Stimulated activated CD4-positive, alpha-beta T cell treated with anti-CD3 and anti-CD28 coated beads, TNF-alpha, amount 100 ng/mL, for 24 hours (primary cell): ENCODE measurements at places on chromosomes 12 and 14.
A peak's percentile ranks its signal among the peaks of the same experiment; 100 is the strongest.

- DNase-seq = no peak
These were observed 129.1 kb upstream of the PPFIA2 start for GRCh38 chr12:81888106-81888740.

GRCh38 chr12:131095826-131096680 lies 142.3 kb downstream of the ADGRD1 start:
- DNase-seq = no peak

GRCh38 chr12:126994599-126994998 lies 1272.4 kb upstream of the TMEM132C start:
- no peak for DNase-seq

GRCh38 chr14:66530526-66530925 lies 22.6 kb downstream of the GPHN start:
- no peak for DNase-seq

- DNase-seq = no peak
These were observed 413.1 kb downstream of the ZFP36L1 start for GRCh38 chr14:68379510-68380328.

- no peak for DNase-seq
These were observed 158.3 kb downstream of the KIF26A start for GRCh38 chr14:104296388-104297312.

DNA sequence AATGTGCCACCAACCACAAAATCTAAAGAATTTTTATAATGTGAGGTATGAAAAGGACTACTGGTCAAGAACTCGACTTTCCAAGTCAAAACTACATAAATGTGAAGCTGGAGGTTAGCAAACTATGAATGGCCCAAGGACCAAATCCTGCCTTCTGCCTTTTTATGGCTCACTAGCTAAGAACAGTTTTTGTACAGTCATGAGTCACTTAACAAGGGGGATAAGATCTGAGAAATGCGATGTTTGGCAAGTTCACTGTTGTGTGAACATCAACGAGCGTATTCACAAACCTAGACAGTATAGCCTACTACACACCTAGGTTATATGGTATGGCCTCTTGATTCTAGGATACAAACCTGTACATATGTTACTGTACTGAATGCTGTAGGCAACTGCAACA lies 28.2 kb downstream of the FERMT2 start:
- no peak for DNase-seq

DNA sequence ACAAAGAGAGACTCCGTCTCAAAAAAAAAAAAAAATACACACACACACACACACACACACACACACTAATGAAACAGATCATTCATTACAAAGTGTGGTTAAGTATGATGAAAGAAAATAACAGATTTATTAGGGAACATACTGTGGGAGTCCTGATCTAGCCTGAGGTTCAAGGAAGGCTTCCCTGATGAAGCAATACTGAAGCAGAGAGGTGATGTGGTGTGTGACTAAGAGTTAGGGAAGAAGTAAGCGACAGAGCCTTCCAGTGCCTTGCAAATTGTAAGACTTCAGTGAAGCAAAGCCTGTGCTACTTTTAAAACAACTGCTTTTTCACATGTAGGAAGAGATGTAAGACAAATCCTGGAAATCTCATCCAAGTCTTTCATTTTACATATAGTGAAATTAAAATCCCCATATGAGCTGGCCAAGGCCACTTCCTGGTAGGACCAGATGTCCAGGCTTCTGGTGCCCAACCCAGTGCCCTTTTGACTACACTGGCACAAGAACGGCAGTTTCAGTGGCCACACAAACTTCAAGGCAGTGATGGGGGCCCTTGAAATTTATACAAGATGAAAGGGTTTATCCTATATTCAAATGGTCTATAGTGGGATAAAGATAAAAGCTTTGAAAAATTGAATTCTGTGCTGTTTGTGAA lies 86.2 kb downstream of the STON2 start:
- no peak for DNase-seq

DNA sequence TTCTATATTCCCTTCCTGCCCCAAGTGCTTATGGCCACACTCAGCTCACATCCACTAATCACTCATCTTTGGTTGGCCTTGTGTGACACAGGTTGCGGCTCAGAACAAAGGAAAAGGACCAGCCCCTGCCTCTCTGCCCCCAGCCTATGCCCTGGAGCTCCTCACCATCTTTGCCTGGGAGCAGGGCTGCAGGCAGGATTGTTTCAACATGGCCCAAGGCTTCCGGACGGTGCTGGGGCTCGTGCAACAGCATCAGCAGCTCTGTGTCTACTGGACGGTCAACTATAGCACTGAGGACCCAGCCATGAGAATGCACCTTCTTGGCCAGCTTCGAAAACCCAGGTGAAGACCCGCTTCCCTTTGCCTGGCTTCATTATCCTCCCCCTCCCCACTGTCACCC lies 15.8 kb upstream of the OAS2 start:
- no peak for DNase-seq

DNA sequence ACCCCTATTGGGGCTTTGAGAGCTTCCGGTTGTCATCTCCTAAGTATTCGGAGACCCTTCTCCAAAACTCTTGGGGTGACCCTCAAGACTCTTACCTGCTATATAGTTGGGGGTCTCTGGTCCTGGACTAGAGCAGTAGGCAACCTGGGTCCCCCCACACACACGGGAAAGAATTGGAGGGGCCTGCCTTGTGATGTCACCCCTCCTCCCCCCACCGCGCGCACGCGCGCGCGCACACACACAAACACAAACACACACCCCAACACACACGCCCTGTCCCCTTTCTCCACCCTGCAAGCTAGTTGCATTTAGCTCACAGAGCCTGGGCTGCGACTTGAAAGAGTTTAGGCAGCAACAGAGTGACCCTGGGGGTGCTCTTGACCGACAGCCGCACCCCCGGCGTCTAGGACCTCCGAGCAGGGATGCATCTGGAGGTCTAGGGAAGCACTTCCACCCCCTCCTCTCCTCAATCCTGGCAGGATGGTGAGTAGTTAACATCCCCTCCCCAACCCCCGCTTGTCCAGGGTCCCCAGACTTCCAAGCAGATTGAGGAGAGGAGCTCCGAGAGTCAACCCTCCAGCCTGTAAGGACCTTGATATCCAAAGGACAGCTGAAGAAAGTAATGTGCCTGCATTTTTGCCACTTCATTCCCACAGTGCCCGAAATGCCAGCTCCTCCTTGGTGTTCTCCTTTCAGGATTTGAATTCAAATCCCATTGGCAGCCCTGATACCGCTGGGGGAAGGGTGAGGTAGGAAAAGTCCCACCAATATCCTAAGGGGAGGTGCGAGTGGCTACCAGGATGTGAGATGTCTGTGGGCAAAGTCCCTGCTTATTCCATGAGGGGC lies 1.4 kb upstream of the DNAJC14 start:
- no peak for DNase-seq

DNA sequence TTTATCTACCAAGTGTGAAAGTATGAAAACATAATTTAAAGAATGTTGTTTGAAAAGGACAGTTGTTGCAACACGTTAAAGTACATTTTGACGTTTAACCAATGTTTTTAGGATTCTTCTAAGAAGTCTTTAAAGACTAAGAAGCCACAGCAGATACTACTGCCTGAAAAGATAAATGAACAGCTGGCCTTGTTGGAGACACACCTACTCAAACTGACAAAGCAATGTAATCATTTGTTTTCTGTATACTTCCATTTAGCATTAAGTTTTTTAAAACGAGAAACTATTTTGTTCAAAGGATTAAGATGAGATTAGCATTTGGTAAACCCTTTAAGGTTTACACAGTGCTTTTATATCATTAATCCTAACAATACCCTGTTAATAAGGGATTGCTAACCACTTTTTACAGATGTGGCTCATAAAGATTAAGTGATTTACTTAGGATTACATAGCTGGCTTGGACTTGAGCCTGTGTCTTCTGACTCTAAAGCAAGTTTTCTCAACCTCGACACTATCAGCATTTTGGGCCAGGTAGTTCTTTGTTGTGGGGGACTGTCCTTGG lies 134.4 kb downstream of the CFAP54 start:
- no peak for DNase-seq

DNA sequence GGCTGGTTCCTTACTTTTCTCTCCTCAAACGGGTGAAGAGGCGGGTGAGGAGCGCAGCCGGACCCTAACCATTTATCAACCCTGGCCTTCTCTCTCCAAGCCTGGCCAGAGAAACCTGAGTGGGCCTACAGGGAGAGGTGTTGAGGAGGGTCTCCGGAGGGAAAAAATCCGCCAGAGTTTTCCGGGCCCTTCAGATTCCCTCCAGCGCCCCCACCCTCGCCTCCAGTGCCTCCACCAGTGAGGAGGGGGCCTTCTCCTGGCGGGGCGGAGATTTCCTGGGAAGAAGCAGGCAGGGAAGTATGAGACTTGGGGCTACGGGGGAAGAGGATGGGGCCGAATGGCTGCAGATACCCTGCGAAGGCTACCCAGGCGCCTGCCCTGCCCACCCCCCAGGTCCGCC lies 1.4 kb upstream of the HOXC5 start:
- no peak for DNase-seq

DNA sequence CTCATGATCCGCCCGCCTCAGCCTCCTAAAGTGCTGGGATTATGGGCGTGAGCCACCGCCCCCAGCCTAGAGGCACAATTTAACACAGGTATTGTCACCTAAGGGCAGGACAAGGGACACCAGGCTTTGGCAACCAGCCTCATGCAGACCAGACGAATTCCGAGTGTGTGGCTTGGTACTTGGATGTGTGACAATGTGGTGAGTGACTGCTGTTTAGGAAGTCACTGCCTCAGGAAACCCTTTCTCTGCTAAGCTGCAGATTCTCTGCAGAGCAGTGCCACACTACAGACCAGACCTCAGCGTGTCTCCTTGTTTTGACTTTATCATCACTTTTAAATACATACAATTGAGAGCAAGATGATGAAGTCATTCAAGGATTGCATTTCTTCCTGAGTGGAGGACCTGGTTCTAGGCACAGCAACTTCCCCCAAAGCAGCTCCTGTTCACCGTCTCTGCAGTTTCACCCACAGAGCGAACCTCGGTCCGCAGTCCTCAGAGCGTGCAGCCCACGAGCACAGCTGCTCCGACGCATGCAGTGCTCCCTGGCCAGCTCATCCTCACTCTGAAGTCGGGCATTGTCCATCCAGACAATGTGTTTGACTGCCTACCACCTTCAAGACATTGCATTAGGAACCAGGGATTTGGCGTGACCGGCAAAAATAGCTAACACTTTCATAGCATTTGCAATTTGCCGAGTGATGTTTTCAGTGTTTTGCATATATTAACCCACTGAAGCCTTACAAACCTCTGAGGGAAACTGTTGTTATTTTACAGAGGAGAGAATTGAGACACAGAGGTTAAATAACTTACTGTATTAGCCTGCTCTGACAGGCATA lies 235.2 kb downstream of the CHST11 start:
- no peak for DNase-seq

DNA sequence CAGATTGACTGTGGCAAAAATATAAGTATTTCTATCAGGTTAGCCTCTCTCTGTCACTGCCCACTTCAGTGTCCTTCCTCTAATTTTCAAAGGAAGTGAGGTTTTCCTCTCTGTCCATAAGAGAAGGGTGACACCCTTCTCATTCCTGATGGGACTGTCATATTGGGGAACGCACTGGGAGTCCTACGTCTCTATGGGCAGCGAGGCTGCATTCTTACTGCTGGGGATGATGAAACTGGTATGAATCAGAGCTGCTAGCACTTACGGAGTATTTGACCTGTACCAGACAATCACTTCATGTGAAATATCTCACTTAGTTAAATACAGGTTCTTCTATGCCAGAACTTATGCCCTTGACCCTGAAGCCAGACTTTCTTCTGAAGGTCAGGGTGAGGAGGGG lies 436.3 kb downstream of the DPF3 start:
- no peak for DNase-seq

DNA sequence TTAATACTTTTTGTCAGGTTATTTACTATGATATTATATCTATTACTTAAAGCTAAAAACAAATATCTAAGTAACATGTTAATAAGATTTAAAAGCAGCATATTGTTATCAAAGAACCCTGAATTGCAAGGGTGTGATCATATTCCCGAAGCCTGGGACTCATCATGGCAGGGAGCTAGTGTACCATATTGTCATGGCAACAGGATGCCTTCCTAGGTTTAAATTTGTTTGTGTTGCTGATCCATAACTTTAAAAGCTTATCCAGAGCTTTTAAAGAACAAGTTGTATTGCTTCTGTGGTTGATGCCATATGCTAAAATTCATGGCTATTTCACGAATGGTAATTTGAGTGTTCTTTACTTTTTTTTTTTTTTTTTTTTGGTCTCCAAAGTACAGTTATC lies 500.5 kb downstream of the NAV3 start:
- DNase-seq = no peak

GRCh38 chr14:100075681-100076080 lies 10.5 kb downstream of the EVL start:
- no peak for DNase-seq

DNA sequence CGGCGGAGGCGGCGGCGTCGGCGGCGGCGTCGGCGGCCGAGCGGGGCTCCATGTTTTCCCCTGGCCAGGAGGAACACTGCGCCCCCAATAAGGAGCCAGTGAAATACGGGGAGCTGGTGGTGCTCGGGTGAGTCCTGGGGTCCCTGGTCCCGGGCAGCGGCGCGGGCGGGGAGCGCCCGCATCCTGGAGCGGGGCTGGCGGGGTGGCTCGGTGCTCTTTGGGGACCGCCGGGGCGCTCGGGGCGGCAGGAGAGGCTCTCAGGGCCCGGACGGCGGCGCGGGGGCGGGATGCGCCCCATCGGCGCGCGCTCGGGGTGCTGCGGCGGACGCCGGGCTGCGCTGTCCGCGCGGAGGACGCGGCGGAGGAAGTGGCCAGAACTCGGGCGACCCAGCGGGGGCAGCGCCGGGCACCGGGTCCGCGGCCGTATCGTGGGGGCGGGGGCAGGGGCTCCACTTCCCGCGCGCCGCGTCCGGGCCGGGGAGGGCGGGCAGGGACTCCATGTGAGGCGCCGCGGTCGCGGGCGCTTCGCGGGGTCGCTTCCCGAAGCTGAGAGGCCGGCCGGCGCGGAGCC lies 485 bp downstream of the PELI2 start:
- peak; percentile 6 for DNase-seq

GRCh38 chr14:105745433-105746123 lies 219.2 kb downstream of the TMEM121 start:
- DNase-seq = no peak

- no peak for DNase-seq
These were observed 781.4 kb downstream of the NRXN3 start for GRCh38 chr14:78951602-78952001.

GRCh38 chr14:85310491-85311272 lies 219.3 kb upstream of the FLRT2 start:
- no peak for DNase-seq

DNA sequence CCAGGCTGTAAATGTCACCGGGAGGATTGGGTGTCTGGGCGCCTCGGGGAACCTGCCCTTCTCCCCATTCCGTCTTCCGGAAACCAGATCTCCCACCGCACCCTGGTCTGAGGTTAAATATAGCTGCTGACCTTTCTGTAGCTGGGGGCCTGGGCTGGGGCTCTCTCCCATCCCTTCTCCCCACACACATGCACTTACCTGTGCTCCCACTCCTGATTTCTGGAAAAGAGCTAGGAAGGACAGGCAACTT lies 1.3 kb downstream of the GAPDH start:
- no peak for DNase-seq

- no peak for DNase-seq
These were observed 184.4 kb downstream of the KIF26A start for GRCh38 chr14:104322531-104323366.

- no peak for DNase-seq
These were observed 243.2 kb downstream of the CACNA1C start for GRCh38 chr12:2295941-2296461.
